ENCODE measurements at places on chromosomes 2 and 18. TPM values are rescaled to one million over a fixed set of nuclear protein-coding genes. Genes with fewer than 3 reads are reported as not detected.

NLRC4 gene
- 18.2 TPM for polyA plus RNA-seq

ACMSD gene
- 0.08 TPM for polyA plus RNA-seq

DNA sequence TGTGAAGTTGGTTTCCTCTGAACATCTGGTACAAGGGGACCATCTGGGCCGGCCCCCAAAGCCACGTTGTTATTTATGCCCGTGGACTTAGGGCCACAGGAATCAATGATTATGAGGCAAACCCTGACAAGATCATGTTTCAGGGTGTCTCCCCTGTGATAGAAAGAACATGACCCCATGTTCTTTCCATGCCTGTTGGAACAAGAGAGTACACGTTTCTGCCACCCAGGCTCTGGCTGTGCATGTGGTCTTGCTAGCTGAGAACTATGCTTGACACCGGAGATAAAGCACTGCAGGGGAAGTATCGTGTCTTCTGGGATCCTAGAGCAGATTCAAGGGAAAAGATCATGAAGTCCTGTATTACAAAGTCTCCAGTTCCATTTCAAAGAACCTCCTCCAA lies 64.2 kb downstream of the TMEM17 start:
- no peak for DNase-seq

TMEM37 gene
- polyA plus RNA-seq = 12.7 TPM

GRCh38 chr18:59063300-59063906 lies 76.3 kb upstream of the SEC11C start:
- DNase-seq = no peak

GRCh38 chr2:218033208-218033589 lies 30.4 kb upstream of the TNS1 start:
- DNase-seq = no peak

DNA sequence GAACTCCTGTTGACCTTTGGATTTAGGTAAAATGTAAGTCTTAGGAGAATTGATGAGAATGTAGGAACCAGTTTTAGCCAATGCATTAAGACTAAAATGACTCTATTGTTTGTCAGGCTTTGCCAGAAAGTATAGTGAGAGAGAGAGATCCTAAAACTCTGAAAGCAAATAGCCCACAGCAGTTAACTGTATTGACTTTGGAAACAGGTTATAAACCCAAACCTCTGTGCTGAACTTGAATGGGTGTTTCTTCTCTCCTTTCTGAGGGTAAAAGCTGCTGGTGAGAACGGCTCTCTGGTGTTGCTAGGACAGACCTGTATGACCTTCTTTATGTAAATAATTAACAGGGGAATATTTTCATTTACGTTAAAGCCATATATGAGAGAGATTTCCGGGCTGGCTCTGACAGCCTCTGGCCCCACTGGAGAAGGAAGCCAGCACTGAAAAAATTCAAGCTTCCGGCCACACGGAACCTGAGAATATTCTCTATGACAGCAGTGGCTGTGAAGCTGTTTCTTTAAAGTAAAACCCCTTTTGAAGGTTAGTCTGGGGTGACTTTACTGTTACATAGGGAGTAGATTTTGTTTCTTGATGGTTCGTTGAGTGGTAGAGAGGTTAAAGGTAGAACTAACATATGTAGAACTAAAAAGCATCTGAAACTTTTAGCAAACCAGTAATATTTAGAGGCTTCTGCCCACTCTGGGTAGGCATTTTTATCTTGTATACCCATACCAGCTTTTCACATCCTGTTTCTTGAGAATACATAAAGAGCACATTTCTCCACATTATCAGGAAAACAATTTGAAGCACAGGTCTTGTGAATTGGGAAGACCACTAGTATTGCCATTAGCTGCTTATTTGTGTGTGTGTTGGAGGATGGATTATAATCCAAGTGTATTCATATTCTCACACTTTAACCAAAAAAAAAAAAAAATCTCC lies 123.8 kb downstream of the SPTBN1 start:
- peak; percentile 52 for DNase-seq

DNA sequence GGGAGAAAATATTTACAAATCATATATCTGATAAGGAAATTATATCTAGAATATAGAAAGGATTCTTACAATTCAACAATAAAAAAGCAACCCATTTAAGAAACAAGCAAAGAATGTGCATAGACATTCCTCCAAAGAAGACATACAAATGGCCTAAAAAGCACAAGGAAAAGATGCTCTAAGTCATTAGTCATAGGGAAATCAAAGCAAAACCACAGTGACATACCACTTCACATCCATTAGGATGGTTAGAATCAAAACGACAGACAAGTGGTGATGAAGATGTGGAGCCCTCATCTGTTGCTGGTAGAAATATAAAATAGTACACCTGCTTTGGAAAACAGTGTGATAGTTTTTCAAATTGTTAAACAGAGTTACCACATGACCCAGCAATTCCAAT lies 48.2 kb downstream of the MAPRE2 start:
- DNase-seq = no peak

DNA sequence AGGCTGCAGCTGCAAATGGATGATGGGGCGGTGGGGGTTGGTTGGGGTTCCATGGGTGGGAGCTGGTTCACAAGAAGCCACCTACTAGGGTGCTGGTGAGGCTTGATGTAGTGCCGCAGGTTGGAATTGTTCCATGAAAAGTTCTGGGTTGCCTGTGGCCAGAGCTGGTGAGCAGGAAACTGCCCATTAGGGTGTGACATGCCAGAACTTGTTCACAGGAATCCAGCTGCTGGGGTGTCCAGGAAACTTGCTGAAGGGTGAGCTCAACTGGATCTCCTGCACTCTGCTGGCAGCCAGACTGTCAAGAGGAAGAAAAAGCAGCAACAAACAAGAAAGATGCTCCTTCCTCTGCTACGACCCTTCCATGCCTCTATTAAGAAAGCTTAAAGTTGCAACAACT lies 48.8 kb downstream of the MAP3K20 start:
- no peak for DNase-seq

- DNase-seq = no peak
Measured at GRCh38 chr2:241071677-241072111, 30.4 kb downstream of the MTERF4 start.

MFSD2B gene
- 0.58 TPM for polyA plus RNA-seq

MAB21L4 gene
- polyA plus RNA-seq = 8.7 TPM

C2orf80 gene
- not detected for polyA plus RNA-seq

DNA sequence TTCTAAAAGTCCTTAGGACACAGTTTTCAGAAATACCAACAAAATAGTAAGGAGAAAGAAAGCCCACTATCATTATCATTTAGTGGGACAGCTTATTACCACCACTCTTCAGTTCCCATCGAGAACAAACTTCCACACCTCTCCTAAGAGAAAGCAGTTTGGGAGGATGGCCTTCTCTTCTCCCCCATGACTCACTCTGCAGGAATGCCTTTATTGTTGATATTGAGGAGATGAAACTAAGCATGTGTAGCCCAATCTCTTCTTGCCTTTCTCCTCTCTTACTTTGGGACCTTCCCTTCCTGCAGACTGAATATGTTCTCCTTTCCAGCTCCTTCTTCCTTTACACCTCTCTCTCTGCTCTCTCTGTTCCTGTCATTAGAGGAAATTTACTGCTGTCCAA lies 30.0 kb upstream of the ERMN start:
- DNase-seq = no peak

DNA sequence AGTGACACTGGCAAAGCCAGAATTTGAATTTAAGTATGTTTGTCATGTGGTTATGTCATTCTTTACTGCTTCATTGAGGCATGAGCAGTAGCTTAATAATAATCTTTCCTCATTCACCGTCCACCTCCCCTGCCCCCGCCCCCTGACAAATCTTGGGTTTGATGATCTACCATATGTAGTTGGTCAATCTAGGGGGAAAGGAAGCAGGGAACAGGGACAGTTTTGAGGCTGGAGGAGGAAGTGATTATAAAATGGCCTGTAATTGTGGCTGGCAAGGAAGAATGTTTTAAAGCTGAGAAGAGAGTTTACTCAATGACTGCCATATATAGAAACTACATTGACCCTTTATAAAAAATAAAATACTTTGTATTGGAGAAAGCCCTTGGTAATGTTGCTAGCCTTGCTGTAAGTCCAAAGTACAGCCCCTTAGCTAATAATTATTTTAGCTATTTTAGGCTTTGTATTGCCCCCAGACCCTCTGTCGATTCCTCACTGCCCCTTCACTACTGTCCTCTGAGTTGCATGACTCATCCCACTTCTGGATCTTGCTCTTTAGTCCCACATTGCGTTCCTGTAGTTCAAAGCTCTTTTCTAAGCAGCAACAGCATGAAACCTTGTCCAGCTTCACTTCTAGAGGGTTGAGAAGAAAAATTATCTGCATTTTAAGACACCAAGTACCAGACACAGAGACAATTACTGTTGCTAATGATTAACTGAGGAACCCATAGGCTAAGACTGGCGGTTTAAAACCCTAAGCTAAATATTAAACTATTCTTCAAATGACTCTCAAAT lies 38.4 kb downstream of the PELI1 start:
- DNase-seq = no peak

DNA sequence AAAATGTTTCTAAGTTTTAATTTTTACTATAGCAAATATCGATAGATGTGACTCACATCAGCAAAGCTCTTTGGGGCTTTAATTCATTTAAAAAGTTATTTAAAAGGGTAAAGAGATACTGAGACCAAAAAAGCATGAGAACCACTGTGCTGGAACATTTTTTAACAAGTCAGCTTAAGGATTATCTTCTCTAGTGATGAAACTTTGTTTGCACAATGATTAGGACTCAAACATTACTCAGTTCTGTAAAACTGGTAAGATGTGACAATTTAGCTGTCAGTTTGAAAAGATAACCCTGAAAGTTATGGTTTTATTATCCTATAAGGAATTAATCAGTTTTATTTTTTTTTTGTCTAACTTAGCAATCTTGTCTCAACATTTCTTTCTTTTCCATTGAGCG lies 301.4 kb downstream of the TSN start:
- no peak for DNase-seq

GRCh38 chr2:120631236-120631635 lies 104.4 kb upstream of the GLI2 start:
- no peak for DNase-seq

DNA sequence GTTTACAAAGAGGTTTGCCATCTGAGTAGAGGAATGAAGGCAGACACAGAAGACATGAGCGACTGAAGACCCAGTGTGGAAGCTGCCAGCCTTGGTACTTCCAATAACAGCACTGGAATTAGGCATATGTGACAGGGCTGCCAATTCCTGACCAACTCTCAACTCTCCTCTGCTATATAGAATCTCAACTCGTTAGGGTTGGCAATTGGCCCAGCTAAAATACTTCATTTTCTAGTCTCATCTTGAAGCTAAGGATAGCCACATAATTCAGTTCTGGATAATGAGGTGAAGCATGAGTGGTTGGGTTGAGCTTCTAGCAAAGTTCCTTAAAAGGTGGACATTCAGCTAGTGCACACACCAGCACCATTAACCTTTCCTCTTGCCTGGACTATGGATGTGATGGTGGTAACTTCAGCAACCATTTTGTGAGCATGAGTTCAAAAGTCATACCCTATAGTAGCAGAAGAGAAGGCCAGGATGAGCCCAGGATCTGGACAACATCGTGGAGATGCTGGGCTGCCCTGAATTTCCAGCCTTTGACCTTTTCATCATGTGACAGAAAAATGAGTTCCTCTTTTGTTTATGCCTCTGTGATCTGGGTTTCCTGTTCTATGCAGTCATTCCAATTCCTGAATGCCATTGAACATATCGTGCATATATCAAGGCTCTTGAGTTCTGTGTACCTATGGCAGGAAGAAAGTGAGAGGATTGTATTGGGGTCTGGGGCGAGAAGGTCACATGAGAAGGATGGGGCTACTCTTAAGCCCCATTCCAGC lies 68.1 kb upstream of the HAAO start:
- peak; percentile 60 for DNase-seq

DNA sequence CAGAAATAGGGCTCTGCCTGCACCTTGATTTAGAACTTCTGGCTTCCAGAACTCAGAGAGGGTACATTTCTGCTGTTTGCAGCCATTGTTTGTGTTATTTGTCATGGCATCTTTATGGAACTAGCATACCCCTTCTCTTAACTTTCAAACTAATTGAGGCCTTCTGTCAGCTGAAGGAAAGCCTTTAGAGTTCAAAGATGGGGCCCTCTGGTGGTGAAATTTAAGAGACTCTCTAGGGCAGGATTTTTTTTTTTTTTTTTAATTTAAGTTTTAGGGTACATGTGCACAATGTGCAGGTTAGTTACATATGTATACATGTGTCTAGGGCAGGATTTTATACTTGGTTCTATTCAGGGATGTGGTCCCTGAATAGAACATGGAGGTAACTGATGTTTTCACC lies 260.6 kb upstream of the LINC00305 start:
- no peak for DNase-seq
